ENCODE measurements at places on chromosomes 12 and 14.

DNA sequence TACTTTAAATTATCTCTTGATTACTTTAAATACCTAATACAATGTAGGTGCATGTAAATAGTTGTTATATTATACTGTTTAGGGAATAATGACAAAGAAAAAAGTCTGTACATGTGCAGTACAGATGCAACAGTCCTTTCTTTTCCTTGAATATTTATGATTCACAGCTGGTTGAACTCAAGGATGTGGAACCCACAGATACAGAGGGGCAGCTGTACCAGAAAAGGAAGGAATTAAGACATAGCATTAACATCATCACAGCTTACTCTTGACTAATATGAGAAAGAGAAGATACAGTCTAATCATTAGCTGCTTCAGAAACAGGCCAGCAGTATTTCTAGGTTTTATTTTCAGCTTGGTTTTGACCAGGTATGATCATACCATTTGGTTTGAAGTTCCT, 34.7 kb upstream of the AP4S1 start:
- peak; percentile 56 for DNase-seq

DNA sequence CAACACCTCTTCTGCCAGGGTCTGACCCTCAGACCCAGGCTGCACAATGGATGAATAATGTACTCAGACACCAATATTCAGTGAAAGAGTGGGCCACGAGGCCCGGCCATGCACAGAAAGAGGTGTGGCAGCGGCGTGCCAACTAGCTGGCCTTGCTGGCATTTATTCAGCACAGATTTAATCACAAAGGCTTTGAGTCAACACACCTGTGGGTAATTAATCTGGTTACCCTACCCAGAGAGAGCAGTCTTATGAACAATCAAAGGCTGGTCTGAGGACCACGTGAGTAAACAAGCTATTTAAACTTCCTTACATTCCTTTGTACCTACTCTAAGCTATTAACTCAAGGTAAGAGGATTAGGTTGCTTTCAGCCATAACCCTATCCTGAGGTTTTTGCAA, 324.8 kb downstream of the C12orf50 start:
- no peak for DNase-seq

GRCh38 chr12:65952737-65953209, 128.5 kb downstream of the HMGA2 start:
- DNase-seq = peak; percentile 92

- no peak for DNase-seq
These were observed 111.0 kb upstream of the NCOR2 start for GRCh38 chr12:124678421-124678893.

DNA sequence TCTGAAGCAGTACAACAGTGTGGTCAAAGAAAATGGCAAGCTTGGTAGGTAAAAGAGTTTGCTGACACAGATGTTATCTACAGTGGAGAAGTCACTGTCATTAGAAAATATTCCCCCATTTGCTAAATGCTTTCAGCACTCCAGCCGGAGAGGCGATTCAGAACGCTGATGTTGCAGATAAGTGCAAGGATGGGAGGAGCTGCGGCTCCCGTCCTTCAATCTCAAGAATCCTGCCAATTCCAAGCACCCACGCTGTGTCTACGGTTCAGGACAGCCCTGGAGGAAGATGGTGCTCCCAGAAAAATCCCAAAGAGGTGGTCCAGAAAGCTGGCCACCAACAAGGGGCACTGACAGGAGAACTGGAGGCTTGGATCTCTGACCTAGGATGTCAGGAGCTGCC, 79.1 kb downstream of the ZFP36L1 start:
- no peak for DNase-seq

DNA sequence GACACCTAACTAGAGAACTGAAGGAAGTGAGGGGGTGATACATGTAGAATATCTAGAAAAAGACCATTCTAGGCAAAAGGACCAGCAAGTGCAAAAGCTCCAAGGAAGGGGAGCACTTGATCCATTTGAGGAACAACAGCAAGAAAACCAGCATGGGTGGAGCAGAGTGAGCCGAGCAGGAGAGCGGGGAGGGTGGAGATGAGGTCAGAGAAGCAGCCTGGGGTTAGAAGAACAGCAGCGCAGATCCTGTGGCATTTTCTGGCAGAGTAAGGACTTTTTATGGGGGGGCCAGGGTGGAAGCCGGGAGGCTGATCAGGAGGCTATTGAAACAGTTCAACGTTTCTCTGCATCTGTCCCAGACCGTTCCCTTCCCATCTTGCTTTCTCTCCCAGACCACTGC, 24.5 kb upstream of the TMCC3 start:
- no peak for DNase-seq

DNA sequence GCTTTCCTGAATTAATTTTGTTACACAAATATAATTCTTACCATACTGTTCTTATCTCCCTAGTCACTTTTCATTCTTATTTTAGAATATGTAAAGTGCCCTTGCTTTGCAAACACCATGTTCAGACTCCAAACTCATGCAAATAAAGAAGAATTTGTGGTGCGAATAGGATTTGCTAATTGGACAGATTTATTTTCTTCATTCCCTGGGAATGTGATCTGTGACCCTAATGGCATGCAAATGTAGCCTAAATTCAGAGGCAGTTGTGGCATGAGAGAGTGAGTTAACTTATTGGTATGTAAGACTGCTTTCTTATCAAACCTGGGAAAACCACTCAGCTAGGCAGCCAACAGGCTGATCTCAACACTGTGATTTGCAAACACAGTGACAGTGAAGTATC, 10.0 kb downstream of the CAPZA3 start:
- peak; percentile 78 for DNase-seq

- no peak for DNase-seq
These were observed 50.1 kb downstream of the RASSF3 start for GRCh38 chr12:64660237-64661018.

DNA sequence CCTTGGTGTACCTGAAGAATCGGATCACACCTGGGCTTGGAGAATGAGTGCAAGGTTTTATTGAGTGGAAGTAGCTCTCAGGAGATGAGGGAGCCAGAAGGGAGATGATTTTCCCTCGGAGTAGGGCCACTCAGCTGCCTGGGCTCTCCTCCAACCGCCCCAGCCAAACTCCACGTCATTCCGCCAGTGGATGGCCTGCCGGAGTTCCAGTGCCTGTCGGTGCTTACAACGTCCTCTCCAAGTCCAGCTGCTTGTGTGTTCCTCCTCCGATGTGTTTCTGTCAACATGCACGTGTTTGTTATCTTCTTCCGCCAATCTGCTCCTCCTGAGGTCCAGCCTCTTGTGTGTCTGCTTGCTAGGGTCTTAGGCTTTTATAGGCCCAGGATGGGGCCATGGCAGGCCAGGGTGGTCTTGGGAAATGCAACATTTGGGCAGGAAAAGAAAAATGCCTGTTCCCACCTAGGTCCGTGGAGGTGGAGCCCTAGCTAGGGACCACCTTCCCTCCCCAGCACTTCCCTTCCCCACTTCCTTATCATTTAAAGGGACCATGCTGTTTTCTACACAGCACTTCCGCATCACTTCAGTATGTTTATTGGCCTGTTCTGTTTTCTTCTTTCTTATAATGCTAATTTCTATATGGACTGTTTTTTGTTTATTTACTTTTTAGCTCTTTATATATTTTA, 343.2 kb downstream of the PDZRN4 start:
- peak; percentile 68 for DNase-seq

- DNase-seq = peak; percentile 6
These were observed 167.2 kb upstream of the GSC start for GRCh38 chr14:94936901-94937685.

- DNase-seq = no peak
These were observed 323.9 kb downstream of the BCL11B start for GRCh38 chr14:98947911-98948595.

GRCh38 chr12:110726028-110726427, 16.7 kb downstream of the PPP1CC start:
- DNase-seq = no peak

GRCh38 chr14:24858052-24858451, 191.9 kb downstream of the STXBP6 start:
- no peak for DNase-seq

- DNase-seq = no peak
These were observed 83.0 kb downstream of the TTC7B start for GRCh38 chr14:90733139-90733808.

DNA sequence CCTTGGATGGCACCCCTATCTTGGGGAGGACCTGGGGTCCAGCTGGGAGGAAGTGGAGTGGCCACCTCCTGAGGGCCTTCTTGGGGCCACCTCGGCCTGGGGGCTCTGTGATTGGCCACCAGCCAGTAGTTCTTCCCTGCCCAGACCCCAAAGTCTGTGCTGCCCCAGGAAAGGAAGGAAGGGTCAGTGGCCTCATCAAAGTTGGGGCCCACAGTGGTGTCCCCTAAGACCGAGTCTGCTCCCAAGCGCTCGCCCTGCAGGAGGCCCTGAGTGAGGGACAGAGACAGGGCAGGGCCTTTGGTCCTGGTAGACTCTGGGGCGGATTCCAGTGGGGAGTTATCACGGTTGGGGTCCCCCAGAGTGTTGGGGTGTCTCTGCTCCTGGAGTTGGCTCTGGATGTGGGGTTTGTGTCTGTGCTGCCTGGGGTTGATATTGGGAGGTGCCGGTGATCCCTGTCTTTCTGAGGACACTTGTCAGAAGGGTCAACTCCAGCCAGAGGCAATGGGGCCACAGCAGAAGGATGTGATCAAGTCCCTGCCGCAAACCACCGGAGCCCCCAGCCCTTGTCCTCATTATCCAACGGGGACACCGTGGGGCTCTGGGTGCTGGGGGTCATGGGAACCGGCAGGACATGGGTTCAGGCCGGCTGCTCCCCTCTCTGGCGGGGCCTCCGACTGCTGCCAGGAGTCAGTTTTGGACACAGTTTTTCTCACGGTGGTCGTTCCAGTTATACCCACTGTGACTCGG, 364.3 kb downstream of the TMEM121 start:
- no peak for DNase-seq

DNA sequence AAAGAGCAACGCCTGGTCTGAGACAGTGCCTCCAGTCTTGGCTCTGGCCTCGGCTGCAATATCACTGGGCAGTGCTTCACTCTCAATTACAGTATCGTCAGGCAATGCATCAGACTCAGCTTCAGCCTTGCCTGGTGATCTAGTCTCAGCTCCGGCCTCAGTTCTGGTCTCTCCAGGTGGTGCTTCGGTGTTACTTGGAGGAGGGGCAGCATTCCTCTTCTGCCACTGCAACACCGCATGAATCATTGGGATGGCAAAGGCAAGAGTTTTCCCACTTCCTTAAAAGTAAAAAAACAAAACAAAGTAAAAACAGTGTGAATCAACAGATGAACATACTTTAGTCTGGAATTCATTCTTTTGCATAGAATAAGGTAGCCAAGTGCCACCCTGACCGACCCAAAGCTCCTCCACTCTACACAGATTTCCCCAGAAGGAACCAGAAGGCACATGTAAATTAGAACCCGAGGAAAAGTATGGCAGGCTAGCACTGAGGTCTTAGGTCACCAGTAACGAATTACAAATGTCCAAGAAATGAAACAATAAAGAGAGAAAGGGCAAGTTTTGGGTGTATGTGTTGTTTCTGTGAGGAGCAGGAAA, 18.6 kb downstream of the DDX24 start:
- DNase-seq = peak; percentile 55

- DNase-seq = no peak
These were observed 237.9 kb upstream of the NAV3 start for GRCh38 chr12:77592836-77593235.

DNA sequence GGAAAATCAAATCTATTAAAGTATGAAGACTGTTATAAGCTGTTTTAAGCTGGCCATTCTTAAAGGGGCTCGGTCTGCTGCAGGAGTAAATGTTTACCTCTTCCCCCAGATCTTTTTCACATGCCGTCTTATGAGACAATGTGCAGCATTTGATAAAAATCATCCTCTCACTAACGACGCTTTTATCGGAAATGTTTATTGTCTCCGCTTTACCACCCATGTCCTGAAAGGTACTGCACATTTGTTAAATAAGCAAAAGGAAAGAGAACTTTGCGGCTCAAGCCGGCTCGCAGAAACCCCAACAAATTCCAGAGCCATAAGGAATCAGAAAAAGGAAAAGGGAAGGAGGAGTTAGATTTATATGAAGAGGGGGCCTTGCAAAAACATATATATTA, 137.8 kb downstream of the HMGA2 start:
- DNase-seq = no peak

GRCh38 chr12:118044075-118044474, 16.9 kb downstream of the WSB2 start:
- DNase-seq = no peak

- DNase-seq = peak; percentile 66
These were observed 155.2 kb upstream of the AVPR1A start for GRCh38 chr12:63305901-63306875.

DNA sequence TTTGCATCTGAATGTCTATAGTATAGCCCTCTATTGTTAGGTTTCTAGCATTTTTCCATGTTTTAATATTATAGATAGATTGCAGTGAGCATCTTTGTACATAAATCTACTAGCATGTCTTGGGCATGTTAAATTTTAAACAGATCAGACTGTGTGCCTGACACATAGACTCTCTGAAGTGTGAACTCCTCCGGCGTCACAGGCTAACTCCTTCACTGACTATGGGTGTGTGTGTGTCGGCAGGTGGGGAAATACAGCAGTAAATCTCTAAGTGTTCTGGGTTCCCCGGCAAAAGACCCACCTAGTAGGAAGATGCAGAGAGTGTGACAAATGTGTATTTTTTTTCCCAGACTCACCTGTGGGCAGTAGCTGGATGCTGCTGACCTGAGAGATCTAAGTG, 2.3 kb downstream of the VWF start:
- no peak for DNase-seq

GRCh38 chr12:100186071-100186470, 14.5 kb upstream of the ACTR6 start:
- no peak for DNase-seq

GRCh38 chr12:106070147-106070546, 68.6 kb downstream of the NUAK1 start:
- DNase-seq = no peak

- DNase-seq = no peak
These were observed 95.8 kb downstream of the NELL2 start for GRCh38 chr12:44780221-44780790.

DNA sequence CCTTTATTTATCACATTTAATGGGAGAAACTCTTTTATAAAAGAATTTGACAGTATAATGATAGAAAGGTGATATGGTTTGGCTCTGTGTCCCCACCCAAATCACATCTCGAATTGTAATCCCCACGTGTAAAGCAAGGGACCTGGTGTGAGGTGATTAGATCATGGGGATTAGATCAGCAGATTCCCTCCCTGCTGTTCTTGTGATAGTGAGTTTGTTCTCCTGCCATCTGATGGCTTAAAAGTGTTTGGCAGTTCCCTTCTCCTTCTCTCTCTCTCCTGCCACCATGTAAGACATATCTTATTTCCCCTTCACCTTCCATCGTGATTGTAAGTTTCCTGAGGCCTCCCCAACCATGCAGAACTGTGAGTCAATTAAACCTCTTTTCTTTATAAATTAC, 1110.3 kb downstream of the FLRT2 start:
- DNase-seq = no peak

DNA sequence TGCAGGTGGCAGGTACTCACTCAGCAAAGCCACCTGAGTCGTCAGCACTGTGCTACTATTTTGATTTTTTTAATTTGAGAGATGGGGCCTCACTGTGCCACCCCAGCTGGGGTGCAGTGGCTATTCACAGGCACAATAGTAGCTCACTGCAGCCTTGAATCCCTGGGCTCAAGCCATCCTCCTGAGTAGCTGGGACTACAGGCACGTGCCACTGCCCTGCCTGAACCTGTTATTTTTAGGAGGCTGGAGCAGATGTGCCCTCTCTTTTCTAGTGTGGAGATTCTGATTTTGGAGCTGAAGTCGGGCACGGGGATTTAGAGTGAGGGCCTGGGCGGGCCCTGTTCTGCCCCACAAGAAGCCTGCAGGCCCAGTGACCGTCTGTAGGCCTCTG, 17.3 kb downstream of the SLC25A47 start:
- DNase-seq = no peak

GRCh38 chr12:6332459-6332858, 9.4 kb downstream of the TNFRSF1A start:
- peak; percentile 89 for DNase-seq

GRCh38 chr12:51013441-51013840, 12.7 kb downstream of the SLC11A2 start:
- DNase-seq = no peak

All from fibroblast of mammary gland (primary cell).